Left colon (tissue), 2 donors: ENCODE measurements at places on chromosomes 11 and 22.

- no peak for DNase-seq
Measured at GRCh38 chr22:29886596-29886995, 3.6 kb downstream of the MTMR3 start.

GRCh38 chr11:32081901-32082300 lies 9.0 kb upstream of the RCN1 start:
- no peak for DNase-seq

- peak; percentile 29 for DNase-seq
Measured at GRCh38 chr11:122882857-122883645, 492 bp downstream of the JHY start.

DNA sequence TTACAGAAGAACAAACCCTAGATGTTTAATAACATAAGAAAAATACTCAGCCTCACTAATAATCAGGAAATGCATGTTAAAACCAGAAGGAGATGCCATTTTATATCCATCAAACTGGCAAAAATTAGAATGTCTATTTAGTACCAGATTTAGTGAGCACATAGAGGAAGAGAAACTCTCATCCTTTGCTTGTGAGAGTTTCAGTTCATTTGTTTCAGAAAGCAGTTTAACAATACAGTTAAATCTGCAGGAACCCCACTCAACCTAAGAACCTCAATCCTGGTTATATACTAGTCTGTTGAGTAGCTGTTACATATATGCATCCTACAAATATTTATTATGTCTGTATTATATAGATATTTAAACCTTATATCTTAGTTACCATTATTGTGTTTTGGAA lies 172.6 kb downstream of the WNT11 start:
- no peak for DNase-seq

- DNase-seq, result no peak
Measured at GRCh38 chr11:130616573-130616972, 168.1 kb downstream of the ADAMTS15 start.

DNA sequence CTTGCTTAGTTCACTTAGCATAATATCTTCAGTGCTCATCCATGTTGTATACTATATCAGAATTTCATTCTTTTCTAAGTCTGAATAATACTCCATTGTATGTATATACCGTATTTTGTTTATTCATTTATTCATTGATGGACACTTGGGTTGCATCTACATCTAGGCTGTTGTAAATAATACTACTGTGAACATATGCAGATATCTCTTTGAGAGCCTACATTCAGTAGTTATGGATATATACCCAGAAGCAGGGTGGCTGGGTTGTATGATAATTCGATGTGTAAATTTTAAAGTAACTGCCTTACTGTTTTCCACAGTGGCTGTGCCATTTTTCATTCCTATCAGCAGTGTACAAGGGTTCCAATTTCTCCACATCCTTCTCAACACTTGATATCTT lies 116.5 kb downstream of the TMEM135 start:
- no peak for DNase-seq

- no peak for DNase-seq
Measured at GRCh38 chr11:37905707-37906417, 1307.8 kb upstream of the RAG2 start.

DNA sequence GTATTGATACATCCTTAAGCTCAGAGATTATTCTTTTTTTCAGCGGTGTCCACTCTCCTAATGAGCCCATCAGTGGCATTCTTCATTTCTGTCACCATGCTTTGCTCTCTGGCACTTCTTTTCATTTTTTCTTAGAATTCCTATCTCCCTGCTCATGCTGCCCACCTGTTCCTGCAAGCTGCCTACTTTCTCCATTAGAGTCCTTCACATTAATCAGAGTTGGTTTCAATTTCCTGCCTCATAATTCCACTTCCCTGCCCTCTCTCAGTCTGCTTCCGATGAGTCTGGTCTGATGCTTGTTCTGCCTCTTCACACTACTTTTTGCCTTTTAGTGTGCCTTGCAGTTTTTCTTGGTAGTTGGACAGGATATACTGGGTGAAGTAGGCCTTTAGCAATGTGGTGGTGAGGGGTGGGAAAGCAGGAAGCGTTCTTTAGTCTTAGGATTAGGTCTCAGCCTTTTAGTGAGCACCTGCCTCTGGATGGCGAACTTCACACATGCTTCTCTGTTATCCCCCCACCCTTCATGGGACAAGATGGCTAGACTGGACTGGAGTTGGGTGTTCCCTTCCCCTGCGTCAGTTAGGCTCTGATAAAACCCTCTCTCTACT lies 53.6 kb downstream of the CECR2 start:
- DNase-seq, result no peak

DNA sequence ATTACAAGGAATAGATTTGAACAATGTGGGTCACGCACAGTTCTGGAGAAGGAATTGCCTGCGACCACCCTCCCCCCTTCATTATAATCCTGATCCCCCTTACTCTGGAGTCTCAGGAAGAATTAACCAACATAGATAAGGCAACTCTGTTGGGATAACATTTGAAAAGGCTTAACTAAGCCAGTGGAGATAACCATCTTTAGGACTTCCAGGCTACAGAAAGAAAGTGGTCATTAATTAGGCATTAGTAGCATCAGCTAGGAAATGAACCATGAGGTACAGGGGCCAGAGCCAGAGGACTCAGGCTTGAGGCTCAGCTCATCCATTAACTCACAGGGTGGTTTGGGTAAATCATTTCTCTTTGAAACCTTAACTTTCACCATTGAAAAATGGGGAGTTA lies 720.0 kb upstream of the API5 start:
- no peak for DNase-seq

DNA sequence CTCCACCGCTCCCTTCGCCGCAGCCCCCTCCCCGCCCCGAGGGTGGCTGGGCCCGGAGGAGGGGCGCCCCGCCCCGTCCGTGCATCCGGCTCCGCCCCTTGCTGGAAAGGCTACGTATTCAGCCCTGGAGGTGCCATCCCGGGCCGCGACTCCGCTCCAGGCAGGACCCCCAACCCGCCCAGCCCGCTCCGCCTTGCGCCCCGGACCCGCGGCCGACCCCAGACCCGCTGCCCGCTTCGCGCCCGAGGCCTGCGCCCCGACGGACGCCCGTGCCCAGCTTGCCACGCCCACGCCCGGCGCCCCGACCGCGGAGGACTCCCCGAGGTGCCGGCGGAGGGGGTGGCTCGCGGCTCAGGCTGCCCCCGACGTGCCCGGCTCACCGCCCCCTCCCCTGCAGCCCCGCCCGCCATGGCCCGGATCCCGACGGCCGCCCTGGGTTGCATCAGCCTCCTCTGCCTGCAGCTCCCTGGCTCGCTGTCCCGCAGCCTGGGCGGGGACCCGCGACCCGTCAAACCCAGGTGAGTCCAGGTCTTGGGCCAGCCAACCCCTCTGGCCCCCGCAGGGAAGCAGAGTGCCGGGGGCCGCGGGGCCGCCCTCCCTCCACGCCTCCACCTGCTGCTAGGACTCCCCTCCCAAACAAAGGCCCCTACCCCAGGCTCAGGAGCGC lies at the start of gene ADM2:
ADM2 (plus strand) TSS at position 104 of the 667 bp plus-strand sequence; CDS start at position 409, 305 bp downstream.
- peak; percentile 78 for DNase-seq

DNA sequence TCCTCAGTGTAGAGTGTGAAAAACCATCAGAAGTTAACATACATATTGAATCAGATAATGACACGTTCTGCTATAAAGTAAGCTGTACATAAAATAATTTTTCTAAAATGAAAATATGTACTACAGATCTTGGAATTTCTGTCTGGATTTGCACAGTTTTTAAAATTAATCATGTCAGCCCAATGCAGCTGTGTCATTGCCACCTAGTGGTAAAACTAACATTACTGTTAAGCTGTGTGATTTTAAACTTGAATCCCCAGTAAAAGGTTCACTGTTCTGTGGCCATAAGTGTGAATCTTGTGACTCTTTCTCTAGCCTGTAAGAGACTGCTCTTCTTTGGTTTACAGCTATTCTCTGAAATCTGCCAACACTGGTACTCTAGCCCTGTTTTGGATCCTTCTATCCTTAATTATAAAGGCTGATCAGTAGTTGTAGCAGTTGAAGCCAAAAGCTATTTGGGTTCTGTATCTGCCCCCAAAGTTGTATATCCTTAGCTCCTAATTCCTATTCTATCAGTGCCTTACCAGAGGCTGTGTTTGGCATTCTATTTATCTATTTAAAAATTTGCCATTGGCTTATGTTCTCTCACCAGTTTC lies 4.0 kb downstream of the JRKL start:
- no peak for DNase-seq

GRCh38 chr11:66100272-66101065 lies 30.4 kb downstream of the PACS1 start:
- DNase-seq, result peak; percentile 64

- DNase-seq, result peak; percentile 88
Measured at GRCh38 chr22:43152357-43153071, 1.2 kb downstream of the TSPO start.
